Cerebellar nuclear complex (tissue), 1 donor: ENCODE measurements at places on chromosomes 13 and 19.

DNA sequence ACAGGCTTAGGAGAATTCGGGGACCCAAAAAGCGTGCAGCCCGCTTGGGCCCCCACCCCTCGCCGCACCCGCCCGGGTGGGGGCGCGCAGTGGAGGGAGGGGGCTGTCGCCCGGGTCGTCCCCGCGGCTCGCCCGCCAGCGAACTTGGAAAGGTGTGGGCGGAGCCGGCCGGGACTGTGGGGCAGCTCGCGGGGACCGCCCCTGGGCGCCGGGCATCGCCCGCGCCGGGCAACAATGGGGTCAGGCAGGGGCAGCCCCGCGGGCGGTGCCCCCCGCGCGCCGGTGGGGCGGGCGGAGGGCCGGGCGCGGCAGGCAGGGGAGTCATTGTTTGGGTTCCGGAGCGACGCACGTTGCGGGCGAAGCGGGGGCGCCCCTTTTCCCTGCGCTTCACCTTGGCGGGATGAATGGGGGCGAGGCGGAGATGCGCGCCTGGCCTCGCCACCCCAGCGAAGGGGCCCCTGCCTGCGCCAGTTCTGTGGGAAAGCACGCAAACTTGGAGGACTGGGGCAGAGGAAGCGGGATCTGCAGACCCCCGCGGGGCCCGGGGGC, 647 bp upstream of the KLF12 start:
- no peak for DNase-seq

DNA sequence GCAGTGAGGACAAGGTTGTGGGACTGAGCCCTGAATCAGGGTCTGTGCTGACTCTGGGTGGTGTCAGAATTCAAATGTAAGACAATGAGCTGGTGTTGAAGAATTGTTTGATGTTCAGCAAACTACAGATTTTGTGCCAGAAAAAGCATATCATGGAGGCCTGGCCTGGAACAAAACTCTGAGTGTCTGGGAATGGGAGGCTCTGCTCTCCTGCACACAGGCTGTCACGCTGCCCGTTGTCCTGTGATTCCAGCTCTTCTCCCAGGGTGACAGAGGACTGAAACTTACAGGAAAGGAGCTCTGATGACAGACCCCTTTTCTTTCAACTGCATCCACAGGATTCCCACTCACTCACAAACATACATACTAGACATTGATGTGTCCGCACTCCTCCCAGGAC, 120.1 kb downstream of the ZNF486 start:
- DNase-seq: no peak

DNA sequence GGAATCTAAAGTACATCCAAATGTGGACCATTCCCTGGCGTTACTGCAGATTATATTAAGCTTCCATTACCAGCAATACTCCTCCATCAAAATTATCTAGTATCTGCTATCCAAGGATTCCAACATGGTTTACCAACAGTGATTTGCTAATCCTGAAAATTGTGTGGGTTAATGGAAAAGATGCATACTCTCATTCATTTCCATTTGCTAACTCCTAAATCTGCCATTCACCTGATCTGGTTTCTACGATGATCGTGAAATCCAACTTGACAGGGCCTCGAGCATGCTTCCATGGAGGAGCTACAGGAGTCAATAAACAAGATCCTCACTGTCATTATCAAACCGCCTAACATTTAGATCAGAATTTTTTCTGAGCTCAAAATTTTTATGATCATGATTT, 121.0 kb downstream of the RGCC start:
- DNase-seq: no peak

GRCh38 chr19:12866416-12867119, 14.7 kb downstream of the DNASE2 start:
- DNase-seq: no peak

DNA sequence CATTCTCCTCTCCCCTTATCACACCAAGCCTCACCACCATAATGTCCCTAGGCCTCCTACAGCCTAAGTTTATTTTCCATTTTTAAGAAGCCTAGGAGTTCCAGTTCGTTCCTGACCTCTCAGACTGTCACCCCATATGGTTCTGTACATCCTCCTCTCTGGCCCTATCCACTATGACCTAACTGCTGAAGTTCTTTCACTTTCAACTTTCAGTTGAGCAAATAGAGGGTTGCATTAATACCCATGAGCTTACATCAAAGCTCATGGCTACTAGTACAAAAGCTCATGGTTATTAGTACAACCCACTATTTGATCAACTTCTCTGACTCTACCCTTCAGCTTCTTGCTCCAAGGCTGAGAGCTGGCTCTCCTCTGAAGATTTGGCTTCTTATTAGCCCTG, 72.9 kb downstream of the FGF14 start:
- no peak for DNase-seq

DNA sequence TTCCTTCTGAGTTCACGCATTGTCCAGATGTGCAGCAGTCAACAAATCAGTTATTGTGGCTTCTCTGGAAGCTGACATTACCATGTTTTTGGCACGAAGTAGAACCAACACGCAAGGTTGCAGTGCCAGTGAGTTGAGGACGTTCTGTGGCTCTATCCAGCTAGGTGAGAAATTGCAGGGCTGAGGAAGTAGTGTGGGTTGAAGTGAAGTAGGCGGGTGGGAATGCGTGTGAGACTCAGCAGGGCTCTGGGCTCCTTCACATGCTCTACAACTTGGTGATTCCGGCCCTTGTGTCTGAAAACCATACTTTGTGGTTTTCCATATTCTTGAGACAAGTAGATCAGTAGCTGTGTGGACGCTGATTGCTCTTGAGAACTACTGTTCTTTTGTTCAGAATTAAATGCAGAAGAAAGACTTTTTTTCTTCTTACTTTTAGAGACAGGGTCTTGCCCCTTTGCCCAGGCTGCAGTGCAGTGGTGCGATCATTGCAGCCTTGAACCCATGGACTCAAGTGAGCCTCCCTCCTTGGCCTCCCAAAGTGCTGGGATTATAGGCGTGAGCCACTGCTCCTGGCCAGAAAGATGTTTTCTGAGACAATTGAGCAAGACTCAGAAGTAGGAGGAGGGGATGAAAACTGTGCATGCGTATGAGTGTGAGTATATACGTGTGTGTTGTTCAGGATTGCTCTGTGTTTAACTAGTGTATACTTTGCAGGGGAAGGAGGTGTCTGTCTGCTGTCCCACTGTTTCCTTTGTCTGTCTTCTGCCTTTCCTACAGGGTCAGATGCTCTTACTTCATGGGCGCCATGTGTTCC, 46.2 kb downstream of the GATAD2A start:
- DNase-seq: no peak

- DNase-seq: no peak
Observed at GRCh38 chr13:93708308-93709075, 481.9 kb downstream of the GPC6 start.

DNA sequence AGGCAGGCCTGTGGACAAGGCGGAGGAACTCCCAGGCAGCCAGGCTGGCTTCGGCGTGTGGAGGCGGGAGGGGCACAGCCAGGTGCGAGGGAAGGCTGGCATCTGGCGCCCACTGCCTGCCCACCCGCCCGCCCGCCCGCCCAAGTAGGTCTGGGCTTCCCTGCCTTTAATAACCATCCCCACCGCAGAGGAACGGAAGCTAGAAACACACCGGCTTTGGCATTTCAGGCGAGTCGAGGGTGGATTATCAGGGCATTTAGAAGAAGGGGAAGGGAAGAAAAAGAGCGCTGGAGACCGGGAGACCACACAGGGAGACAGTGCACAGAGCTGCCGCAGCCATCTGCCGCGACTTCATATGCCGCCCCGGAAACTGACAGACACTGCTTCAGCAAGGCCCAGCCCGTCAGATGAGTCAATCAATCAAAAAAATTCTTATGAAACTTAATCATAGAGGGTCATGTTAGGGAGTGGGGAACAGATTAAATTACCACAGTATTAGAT, 199.7 kb downstream of the TSHZ3 start:
- DNase-seq: no peak

GRCh38 chr19:19137556-19138108, 646 bp downstream of the TMEM161A start:
- no peak for DNase-seq

DNA sequence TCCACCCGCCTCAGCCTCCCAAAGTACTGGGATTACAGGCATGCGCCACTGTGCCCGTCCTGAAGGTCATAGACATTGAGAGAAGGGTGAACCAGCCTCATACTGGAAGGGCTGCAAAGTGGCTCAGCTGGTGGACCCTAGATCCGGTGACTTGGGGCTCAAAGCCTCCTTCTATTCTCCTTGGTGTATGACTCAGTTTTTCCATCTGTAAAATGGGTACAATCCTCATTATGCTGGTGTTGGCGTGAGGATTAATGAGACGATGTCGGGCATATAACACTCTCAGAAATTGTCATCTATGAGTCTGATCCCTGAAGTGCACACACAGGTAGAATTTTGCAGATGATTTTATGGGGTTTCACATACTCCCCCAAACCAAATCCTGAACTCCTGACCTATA, 5.8 kb upstream of the CAMSAP3 start:
- no peak for DNase-seq

- no peak for DNase-seq
Observed at GRCh38 chr13:97564956-97565355, 131.0 kb downstream of the RAP2A start.

DNA sequence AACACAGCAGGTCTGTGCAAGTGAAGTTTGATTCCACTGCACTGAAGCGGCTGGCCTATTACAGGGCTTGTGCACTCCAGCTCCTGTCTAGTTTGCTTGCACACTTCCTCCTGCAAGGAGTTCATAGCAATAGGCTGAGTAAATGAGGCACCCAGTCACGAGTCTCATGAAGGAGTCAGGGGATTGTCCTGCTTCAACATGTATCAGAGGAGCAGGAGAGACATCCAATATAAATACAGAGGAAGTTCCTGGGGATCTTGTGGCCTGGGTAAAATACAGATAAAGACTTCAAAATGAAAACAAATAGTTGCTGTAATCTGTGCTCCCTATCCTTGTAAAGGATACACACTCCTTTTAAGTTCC, 259.9 kb downstream of the SLITRK1 start:
- no peak for DNase-seq

GRCh38 chr13:110006304-110006703, 219.9 kb upstream of the IRS2 start:
- DNase-seq: no peak

- no peak for DNase-seq
Observed at GRCh38 chr13:97353927-97354675, 79.9 kb upstream of the RAP2A start.

DNA sequence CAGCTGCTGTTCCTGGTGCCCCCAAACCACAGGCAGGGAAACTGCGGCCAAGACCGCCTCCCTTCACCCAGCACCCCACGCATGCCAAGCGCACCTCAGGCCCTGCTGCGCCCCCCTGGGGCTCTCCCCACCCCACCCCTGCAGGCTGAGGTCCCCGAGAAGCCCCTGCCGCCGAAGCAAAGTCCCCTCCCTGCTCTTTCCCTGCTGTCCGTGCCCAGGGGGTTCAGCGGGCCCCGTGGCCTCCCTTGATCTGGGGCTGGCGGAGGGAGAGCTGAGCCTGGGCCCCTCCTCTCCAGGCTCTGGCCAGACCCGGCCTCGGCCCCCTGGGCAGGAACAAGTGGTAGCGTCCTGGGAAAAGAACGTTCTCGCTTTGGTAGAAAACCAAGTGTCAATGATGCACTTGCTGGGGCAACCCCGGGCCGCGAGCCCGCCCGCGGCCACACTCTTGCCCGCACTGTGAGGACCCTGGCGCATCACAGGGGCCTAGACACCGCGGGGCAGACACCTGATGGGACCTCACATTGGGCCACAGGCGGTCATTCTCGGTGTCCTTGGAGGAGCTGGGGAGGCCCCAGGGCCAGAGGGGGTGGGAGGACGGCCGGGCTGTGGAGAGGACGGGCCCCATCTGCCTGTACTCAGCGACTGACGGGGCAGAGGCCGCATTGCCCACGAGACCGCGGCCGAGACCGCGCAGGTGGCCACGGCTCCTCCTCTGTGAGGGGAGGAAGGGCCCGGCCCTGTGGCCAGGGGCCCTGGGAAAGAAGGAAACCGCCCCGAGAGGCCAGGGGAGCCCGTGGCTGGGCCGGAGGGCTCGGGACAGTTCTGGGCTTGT, 29.0 kb downstream of the GPX4 start:
- no peak for DNase-seq

- no peak for DNase-seq
Observed at GRCh38 chr13:106367361-106367971, 168.0 kb downstream of the EFNB2 start.
